ENCODE measurements at places on chromosomes 6 and 20.

GRCh38 chr6:157037165-157037564 is 260.0 kb downstream of the ARID1B start:
- no peak for DNase-seq

- DNase-seq: no peak
Observed at GRCh38 chr6:158938811-158939254, 61.2 kb downstream of the RSPH3 start.

GRCh38 chr6:78611886-78612480 is 255.4 kb upstream of the IRAK1BP1 start:
- DNase-seq: no peak

DNA sequence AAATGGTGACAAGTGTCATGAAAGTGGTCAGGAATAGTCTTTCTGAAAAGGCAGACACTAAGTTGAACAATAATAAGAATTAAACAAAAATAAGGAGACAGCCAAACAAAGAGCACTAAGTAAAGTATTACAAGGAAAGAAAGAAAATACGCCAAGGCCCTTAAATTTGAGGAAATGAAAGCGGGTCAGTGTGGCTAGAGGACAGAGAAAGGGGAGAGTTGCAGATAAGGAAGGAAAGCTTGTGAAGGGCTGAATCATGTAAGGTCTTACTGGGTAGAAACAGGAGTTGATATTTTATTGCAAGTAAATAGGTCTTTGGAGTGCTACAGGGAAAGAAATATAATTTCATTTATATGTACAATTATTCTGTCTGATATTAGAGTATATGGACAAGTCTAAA is 732.1 kb downstream of the EPHA7 start:
- no peak for DNase-seq

DNA sequence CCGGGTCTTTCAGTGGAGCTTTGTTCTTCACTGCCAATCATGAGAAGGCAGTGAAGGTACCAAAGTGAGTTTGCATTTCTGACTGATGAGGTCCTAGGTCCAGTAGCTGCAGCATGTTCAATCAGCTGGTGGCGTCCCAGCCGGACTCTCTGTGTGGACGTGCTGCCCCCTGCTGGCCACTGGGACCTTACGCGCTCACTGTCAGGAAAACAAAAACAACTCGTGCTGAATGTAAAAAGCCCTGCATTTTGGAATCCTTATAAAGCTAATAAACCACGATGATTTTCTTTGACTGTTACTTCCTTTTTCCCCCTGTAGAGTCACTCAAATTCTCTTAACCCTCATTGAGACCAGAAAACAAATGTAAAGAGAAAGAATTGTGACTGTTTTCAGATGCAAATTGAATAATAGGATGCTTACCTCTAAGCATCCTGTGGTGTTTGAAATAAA is 4.9 kb upstream of the CD24 start:
- peak; percentile 90 for DNase-seq

GRCh38 chr6:118506071-118506638 is 41.9 kb upstream of the PLN start:
- DNase-seq: no peak

DNA sequence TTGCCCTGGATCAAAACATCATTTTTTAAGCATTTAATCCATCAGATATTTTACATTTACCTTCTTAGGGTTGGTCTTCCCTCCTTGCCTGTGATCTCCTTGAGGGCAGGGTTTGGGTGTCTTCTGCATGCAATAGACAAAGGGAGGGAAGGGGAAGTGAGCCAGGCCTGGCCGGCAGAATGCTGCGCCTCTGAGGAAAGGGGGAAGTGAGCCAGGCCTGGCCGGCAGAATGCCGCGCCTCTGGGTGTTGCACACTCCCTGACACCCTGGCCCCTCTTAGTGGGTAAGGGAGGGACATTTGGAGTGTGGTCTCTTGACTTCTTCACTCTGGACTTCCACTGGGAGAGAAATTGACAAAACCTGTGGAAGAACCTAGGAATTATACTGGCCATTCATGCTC is 12.4 kb downstream of the PSMF1 start:
- no peak for DNase-seq

- DNase-seq: no peak
Observed at GRCh38 chr6:134257516-134257915, 60.4 kb downstream of the SGK1 start.

GRCh38 chr6:85868685-85869084 is 226.0 kb upstream of the SYNCRIP start:
- no peak for DNase-seq

- DNase-seq: no peak
Observed at GRCh38 chr6:145562771-145563615, 172.3 kb downstream of the EPM2A start.

GRCh38 chr20:18588574-18588933 is 700 bp downstream of the DTD1 start:
- DNase-seq: no peak

DNA sequence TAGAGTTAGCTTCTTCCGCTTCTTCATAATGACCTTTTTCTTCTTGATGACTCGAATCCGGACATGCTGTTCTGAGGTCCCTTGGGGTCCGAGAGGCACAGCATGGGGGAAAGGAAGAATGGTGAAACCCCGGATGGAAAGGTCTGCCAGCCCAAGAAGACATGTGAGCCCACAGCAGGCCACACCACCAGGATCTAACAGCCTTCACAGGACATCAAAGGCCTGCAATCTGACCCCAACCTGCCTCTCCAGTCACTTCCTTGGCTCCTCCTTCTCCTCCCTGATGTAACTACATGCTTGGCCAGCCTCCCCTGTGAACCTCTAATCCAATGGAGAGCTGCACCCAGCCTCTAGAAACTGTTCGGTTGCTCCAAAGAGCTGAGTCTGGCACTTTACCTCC is 1.6 kb downstream of the CPXM1 start:
- DNase-seq: no peak

- no peak for DNase-seq
Observed at GRCh38 chr6:118382126-118382525, 166.0 kb upstream of the PLN start.

GRCh38 chr20:63587776-63588591 is 13.9 kb upstream of the HELZ2 start:
- DNase-seq: no peak

- no peak for DNase-seq
Observed at GRCh38 chr20:43988867-43989266, 74.2 kb downstream of the TOX2 start.

DNA sequence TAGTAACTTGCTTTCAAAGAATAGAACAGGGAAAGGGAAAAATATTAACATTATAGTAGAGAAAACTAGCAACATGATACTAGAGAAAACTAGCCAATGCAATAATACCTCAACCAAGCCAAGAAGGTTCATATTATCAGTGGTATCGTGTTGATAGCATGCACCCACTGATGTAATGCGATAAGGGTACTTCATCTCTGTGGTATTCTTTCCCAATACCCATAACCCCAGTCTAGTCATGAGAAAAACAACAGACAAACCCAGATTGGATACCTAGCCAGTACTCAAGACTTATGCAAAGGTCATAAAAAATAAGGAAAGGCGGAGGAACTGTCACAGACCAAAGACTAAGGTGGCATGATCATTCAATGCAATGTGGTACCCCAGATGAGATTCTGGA is 21.0 kb downstream of the BLOC1S5 start:
- no peak for DNase-seq

DNA sequence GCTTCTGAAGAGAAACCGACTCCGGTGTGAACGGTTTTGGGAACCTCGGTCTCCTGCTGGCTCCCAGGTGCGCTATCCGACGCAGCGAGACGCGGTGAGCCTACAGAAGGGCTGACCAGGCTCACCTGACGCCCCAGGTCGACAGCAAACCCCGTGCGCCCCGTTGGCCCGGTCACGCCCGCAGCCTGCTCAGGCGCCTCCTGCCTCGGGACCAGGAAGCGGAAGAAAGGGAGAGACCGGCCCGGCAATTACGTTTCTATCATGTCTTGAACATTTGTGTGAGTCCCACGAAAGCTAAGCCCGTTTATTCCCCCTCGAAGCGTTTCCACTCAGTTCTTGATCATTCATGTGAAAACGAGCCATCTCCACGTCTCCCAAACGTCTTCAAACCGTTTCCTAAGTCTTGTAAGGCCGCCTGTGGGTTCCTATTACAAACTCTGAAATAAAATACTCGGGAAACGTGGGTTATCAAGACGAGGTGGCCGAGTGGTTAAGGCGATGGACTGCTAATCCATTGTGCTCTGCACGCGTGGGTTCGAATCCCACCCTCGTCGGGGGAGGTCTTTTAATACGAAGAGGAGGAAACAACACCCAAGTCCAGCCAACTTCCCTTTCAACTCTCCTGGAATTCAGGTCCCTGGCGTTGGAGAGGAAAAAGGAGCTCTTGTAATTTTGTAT is 150.5 kb upstream of the PRSS16 start:
- DNase-seq: no peak

- peak; percentile 81 for DNase-seq
Observed at GRCh38 chr6:34056305-34057108, 89.4 kb downstream of the GRM4 start.

GRCh38 chr6:28105245-28105639 is 19.2 kb upstream of the ZSCAN16 start:
- no peak for DNase-seq

DNA sequence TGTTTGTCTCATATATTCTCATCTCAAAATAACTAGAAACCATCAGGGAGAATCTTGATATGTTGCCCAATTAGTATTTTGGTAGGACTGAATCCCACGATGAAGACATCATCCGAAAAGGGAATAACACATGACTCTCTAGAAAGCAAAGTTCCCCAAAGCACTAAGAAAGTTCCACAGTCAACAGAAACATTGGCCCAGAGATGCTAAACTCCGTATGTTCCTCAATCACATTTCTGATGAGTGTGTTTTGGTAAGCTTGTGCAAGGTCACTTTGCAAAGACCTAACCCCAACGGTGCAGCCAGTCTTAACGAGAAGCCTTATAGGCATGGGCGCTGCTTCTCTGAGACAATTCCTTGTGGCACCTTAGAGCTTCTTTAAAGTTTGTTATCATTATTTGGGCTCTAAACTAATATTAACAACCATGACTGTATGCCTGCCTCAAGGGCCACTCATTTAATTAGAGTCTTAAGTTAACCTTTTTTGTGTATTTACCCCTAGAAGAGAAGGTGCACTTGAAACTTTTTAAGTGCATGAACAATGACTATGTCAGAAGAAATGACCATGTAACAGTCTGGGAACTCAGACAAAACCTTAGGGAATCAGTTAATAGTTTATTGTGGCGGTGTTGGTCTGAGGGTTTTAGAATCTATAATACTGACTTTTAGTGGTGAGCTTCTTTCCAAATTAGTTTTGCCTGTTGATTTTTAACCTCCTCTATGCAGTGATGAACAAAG is 202.0 kb upstream of the RAB32 start:
- no peak for DNase-seq

DNA sequence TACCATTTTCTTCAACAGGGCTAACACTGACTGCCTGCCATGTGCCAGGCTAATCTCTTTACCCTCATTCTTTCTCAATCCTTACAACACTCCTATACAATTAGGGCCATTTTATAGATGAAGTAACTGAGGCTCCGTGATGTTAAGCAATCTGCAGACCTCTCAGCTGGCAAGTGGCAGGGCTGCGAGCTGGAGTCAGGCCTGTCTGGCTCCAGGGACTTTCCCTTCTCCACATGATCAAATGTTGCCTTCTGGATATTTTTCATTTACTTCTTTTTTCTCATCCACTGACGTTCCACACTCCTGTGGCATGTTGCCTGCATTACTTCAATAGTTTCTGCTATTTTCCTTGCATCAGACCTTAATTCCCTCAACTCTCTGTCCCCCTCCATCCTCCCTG is 55.2 kb upstream of the TAGAP start:
- no peak for DNase-seq

DNA sequence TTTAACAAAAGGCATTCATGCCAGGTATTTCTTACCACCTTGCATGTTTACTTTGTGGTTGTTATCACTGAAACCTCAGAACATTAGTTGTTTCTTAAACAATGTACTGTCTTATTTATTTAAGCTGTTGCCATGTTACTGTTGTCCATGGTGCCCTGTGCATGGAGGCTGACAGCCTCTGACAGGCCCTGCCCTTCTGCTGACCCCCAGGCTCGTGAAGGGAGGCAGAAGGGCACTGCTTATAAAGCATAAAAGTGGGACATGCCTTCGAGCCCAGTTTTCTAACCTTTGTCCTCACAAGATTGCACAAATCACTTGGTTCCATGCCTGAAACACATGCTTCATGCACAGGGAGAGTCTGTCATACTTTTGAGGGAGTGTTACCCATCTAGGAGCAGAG is 46.7 kb upstream of the CLIC5 start:
- DNase-seq: no peak

GRCh38 chr6:48084201-48084600 is 26.8 kb downstream of the PTCHD4 start:
- DNase-seq: no peak

GRCh38 chr6:119348748-119349360 is 707 bp downstream of the MAN1A1 start:
- DNase-seq: peak; percentile 63

GRCh38 chr20:32663335-32664011 is 10.3 kb downstream of the C20orf203 start:
- no peak for DNase-seq

DNA sequence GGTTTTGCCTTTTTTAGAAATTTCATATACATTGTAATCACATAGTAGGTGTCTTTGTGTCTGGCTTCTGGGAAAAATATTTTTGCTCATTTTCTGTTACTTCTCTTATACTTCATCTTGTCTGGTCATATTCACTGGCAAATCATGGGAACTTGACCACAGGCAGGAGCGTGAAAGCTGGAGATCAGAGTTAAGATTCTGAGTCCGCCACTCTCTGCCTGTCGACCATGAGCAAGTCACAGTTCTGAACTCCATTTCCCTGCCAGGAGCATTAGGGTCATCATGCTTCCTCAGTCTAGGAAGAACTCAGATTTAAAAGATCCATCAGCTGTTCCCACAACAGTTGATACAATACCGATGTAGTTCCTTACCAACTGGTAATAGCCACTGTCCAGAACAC is 12.4 kb upstream of the SCGN start:
- DNase-seq: no peak

DNA sequence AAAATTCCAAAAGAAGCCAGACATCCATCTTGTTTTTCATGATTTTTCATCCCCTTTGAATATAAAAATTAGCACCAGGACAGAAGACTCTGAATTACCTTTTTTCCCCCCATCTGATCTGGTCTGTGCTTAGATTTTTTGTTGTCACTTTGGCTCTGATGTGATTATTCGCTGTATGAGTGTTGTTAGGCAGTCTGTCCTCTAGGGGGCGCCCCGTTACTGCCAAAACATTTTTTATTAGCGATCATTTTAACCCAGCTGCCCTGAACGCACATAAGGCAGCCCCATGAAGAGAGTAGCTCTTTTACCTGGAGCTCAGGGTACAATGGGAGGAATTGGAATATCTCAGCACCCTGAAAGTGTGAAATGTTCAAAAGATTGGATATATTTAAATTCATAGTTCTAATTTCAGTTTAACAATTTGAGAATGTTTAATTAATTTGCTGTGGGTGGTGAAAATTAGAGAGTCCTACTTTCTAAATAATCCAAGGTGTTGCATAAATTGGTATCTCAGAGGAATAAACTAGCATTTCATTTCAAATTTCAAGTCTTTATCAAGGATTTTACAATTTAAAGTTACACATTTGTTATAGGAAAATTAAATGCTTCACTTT is 60.8 kb downstream of the PRPH2 start:
- DNase-seq: peak; percentile 89

Data from sciatic nerve (tissue), 2 donors.